Liver (tissue), 10 donors: ENCODE measurements at places on chromosomes 2 and 18. TPM values are rescaled to one million over a fixed set of nuclear protein-coding genes. Genes with fewer than 3 reads are reported as not detected.

Gene SERPINB11
- 0.47 TPM for total RNA-seq

Gene RBM45
- 11.4 TPM for total RNA-seq

- H3K27me3 ChIP-seq, result no peaks in the 10 kb centered on the region
- H3K27ac ChIP-seq, result no peak overlapping the region
- no peak for DNase-seq
- no peak overlapping the region for H3K4me3 ChIP-seq
- H3K36me3 ChIP-seq, result peaks cover 2% of the 10 kb centered on the region
- H3K4me1 ChIP-seq, result no peaks in the 10 kb centered on the region
These were observed 66.2 kb downstream of the ACVR2A start for GRCh38 chr2:147910990-147911473.

DNA sequence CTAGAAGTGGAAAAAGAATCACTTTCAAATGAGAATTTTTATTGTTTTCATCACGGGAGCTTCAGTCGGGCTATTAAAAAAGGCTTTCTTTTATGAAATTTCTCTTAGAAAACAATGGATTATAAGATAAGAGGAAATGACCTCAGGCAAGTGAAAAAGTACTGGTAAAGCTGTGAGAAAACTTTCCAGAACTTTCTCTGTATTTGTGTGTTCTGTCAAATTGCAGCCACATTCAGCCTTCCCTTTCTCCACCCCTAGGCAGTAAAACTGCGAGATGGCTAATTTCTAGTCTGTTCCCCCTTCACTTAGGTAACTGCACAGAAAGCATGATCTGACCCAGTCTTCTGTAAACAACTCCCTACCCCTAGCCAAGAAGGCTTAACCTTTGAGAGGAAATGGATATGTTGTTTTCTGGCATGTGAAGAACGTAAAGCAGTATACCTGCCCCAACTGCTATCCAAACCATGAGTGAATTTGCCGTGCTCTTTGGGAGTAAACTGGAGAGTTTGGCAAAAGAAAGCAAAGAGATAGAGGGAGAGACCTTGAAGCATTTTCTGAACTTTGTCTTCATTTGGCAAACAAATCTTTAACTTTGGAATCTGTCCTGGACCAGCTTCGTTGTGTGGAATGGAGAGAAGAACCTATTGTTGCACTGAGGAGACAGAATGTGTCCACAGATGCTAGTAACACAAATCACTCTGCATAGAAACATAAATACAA is 105.4 kb downstream of the ETAA1 start:
- no peaks in the 10 kb centered on the region for H3K36me3 ChIP-seq
- H3K27me3 ChIP-seq, result no peaks in the 10 kb centered on the region
- peaks cover 5% of the 10 kb centered on the region for H3K4me1 ChIP-seq
- no peak overlapping the region for H3K4me3 ChIP-seq
- no peak overlapping the region for H3K27ac ChIP-seq
- DNase-seq, result no peak

DNA sequence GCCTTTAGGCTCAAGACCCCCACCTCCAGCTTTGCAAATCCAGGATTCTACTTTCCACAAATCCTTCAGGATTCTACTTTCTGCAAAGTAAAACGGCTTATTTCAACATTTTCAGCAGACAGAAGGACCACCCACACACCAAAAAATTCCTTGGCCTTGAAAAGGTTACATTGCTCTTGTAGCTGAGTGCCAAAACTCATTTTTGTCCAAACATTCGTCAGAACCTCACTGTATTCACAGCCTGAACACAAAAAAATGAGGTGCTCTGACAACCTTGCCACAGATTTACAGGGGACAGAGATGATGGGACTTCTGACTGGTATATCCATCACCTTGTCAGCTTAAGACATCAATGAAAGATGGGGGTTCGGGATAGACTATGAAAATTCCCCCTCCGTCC is 63.0 kb upstream of the COX7A2L start:
- H3K27ac ChIP-seq, result no peak overlapping the region
- no peaks in the 10 kb centered on the region for H3K4me1 ChIP-seq
- no peak for DNase-seq
- no peaks in the 10 kb centered on the region for H3K27me3 ChIP-seq

DNA sequence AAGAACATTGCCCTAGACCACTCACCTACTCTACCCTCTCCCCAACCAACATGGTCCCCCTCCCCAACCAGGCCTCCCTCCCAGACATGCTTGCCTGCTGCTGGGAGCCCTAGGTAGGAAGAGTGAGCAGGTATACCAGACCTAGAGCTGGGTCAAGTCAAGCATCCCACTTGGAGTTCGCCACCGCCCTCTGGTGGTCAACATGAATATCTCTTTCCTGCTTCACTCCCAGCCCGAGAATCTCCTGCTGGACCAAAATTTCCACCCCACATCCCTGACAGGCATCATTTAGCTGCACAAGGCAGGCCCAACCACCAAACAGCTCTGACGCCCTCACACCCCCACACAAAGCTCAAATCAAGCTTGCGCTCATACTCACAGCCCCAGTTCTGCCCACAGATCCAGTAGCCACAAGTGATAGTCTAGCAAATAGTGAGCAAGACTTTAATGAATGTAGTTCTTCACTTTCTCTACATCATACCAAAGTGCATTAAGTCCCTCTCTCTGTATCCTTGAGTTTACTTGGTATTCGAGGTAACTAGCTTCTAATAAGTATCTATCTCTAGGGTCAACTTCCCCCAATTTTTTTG is 116.0 kb downstream of the TNS1 start:
- peaks cover 86% of the 10 kb centered on the region for H3K36me3 ChIP-seq
- peaks cover 5% of the 10 kb centered on the region for H3K4me1 ChIP-seq
- H3K27ac ChIP-seq, result no peak overlapping the region
- H3K27me3 ChIP-seq, result no peaks in the 10 kb centered on the region
- no peak overlapping the region for H3K4me3 ChIP-seq

Gene MC4R
- total RNA-seq, result not detected

DNA sequence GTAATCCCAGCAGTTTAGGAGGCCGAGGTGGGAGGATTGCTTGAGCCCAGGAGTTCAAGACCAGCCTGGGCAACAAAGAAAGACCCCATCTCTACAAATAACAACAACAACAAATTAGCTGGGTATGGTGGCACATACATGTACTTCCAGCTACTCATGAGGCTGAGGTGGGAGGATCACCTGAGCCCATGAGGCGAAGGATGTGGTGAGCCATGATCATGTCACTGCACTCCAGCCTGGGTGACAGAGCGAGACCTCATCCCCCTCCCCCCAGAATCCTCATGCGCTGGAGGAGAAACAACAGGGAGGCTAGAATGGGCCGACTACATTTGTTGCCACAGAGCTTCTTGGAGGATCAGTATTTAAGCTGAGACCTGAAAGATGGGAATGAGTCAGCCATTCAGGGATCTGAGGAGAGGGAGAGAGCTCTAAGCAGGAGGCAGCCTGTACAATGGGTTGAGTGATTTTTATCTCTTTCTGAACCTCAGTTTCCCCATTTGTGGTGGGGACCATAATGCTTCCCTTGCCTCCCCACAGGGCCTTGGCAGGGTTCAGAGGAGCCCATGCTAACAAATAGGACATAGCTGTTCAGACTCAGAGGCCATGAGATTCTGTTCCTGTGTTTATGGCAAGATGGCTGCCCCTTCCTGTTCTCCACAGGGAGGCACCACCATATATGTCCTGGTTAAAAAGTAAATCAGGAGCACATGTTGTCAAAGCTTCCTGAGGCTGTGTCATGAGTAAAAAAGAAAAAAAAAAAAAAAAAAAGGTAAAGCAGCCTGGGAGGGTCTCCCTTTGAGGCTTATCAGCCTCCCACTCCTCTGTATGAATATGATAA is 131.4 kb upstream of the HAAO start:
- no peak overlapping the region for H3K4me3 ChIP-seq
- no peak for DNase-seq
- H3K27me3 ChIP-seq, result no peaks in the 10 kb centered on the region
- H3K36me3 ChIP-seq, result no peaks in the 10 kb centered on the region
- H3K27ac ChIP-seq, result peak overlapping the region; percentile 92
- peaks cover 37% of the 10 kb centered on the region for H3K4me1 ChIP-seq

- no peak overlapping the region for H3K4me3 ChIP-seq
- no peak for DNase-seq
- peaks cover 8% of the 10 kb centered on the region for H3K36me3 ChIP-seq
These were observed 21.3 kb downstream of the PLEKHB2 start for GRCh38 chr2:131126436-131126835.

- no peaks in the 10 kb centered on the region for H3K27me3 ChIP-seq
- peaks cover 25% of the 10 kb centered on the region for H3K36me3 ChIP-seq
- no peak overlapping the region for H3K4me3 ChIP-seq
These were observed 1.4 kb upstream of the SLC23A3 start for GRCh38 chr2:219171231-219171651.

Gene CYS1
- 1.3 TPM for total RNA-seq

Gene ITGA6
- 21.6 TPM for total RNA-seq

DNA sequence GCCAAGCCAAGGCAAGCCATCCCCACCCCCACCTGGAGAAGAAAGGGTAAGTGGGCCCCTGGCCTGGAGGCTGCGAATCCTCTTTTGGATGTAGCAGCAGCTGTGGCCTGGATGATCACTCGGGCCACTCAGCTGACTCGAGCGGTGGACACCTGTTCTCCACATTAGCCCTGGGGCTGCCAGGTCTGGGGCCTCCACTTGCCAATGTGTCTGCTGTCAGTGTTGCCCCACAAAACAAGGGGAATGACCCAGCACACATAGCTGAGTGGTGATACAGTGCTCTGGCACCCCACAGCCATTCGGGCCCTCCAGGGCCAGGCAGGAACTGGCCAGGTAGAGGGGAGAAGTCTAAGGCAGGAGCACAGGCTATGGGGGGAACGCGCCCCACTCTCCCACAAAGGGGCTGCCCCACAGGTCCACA is 2.6 kb downstream of the STK25 start:
- no peak overlapping the region for H3K27ac ChIP-seq
- no peaks in the 10 kb centered on the region for H3K36me3 ChIP-seq
- no peak overlapping the region for H3K4me3 ChIP-seq
- no peak for DNase-seq
- H3K27me3 ChIP-seq, result no peaks in the 10 kb centered on the region

Gene ASTL
- total RNA-seq, result not detected

DNA sequence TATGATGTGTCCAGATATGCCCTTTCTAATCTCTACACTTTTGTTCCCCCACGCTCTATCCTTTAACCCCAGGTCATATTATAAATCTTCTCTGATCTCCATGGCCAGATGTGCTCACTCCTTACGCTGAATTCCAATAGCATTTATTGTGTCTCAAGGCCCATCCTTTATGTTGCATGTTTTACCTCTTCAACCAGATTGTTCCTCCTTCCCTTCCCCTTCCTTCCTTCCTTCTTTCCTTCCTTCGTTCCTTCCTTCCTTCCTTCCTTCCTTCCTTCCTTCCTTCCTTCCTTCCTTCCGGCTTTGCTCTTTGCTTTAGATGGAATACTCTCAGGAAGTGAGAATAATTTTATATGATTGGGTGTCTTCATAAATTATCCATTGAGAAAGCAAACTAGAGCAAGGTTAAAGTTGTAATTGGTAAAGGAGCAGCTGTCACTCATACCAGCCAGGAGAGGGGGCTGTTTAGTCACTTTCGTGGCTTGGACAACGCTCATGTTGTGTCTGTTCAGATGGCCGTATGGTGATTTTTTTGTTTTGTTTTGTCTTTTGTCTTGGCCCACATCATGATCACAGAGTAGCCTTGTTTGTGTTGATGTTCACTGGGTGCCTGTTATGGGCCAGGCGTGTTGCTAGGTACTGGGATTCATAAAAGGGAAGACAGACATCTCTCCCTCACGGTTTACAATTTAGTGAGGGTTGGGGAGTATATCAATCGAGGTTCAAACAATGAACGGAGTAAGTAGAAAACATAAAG is 68.0 kb downstream of the DAW1 start:
- H3K36me3 ChIP-seq, result no peaks in the 10 kb centered on the region
- no peaks in the 10 kb centered on the region for H3K4me1 ChIP-seq
- H3K27ac ChIP-seq, result no peak overlapping the region

Gene STK11IP
- 8.4 TPM for total RNA-seq

DNA sequence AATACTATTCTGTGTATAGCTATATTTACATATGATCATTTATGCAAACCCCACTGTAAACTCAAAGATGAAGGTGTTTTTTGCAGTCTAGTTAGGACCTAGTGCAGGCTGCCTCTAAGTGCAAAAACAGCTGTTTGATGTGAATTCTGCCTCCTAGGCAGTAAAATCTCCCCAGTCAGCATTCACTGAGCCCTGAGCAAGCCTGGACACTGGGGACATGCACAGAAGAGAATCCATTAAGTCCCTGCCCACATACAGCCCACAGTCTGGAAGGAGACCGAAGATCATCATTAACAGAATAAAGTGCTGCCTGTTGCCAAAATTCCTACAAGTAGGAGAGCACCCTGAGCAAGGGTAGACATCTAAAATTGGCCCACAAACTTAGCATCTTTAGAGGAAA is 14.4 kb upstream of the BIN1 start:
- no peak for DNase-seq
- H3K4me3 ChIP-seq, result no peak overlapping the region
- H3K27me3 ChIP-seq, result no peaks in the 10 kb centered on the region
- H3K27ac ChIP-seq, result no peak overlapping the region
- peaks cover 2% of the 10 kb centered on the region for H3K4me1 ChIP-seq

Gene ARHGAP15
- total RNA-seq, result 14.9 TPM

DNA sequence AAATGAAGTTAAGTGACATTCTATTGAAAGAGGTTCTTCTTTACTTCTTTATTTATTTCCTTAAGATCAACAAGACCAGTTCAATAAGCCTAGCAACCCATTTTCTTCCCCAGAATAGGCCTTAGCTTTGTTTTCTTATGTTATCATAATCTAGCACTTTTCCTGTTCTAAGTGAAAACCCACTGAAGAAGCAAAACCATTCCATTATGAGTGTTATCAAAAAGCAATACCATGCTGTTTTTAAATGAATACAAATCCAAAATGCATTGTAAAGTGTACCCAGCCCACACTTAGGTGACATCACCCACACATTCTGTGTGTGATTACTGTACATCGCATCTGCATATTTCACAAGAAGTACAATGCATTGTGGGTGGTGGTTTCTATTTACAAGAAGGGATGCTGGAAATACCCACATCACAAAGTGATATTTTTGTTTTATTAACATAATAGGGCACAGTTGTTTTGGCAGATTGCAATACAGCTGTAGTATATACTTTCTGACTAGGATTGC is 679.5 kb downstream of the KCNJ3 start:
- DNase-seq, result no peak
- no peaks in the 10 kb centered on the region for H3K36me3 ChIP-seq

GRCh38 chr2:223101340-223102039 is 49.5 kb downstream of the KCNE4 start:
- no peak overlapping the region for H3K27ac ChIP-seq
- H3K4me3 ChIP-seq, result no peak overlapping the region
- H3K36me3 ChIP-seq, result no peaks in the 10 kb centered on the region
- H3K4me1 ChIP-seq, result no peaks in the 10 kb centered on the region
- no peak for DNase-seq

GRCh38 chr2:13091861-13092378 is 375.2 kb downstream of the TRIB2 start:
- H3K36me3 ChIP-seq, result no peaks in the 10 kb centered on the region
- no peak overlapping the region for H3K27ac ChIP-seq
- no peak for DNase-seq
- H3K4me3 ChIP-seq, result no peak overlapping the region

- peaks cover 3% of the 10 kb centered on the region for H3K36me3 ChIP-seq
- H3K4me1 ChIP-seq, result peaks cover 14% of the 10 kb centered on the region
- no peak overlapping the region for H3K4me3 ChIP-seq
- H3K27ac ChIP-seq, result peak overlapping the region; percentile 14
These were observed 66.5 kb downstream of the SFXN5 start for GRCh38 chr2:73004889-73005596.

- H3K4me3 ChIP-seq, result no peak overlapping the region
- H3K36me3 ChIP-seq, result no peaks in the 10 kb centered on the region
- H3K27me3 ChIP-seq, result no peaks in the 10 kb centered on the region
- H3K27ac ChIP-seq, result no peak overlapping the region
- DNase-seq, result no peak
- H3K4me1 ChIP-seq, result no peaks in the 10 kb centered on the region
These were observed 80.8 kb downstream of the TWIST2 start for GRCh38 chr2:238928520-238929241.

Gene MC5R
- not detected for total RNA-seq
